Cerebellar cortex (tissue), 1 donor: ENCODE measurements at places on chromosomes 12 and 14.

DNA sequence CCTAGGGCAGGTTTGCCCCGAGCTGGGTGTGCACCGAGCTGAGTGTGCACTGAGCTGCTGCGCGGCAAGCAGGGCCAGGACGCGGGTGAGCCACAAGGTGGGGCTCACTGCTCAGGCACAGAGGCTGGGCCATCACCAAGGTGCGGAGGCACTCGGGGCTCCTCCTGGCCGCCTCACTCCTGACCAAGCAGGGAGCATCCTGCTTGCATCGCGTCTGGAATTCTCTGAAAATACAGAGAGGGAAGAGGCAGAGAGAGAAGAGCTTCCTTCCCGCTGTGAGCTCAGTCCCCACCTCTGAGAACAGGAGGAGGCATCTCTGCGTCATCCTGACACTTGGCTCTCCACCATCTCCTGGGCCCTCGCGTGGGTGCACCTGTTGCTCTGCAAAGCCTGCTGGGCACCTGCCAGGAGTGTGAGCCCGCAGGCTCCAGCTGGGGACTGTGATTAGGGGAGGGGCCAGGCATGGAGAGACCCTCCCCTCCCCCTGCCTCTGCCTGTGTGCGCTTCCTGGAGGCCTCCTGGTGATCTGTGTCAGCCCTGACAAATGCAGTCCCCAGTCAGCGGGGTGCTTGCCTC lies 116.3 kb downstream of the GLT1D1 start:
- peak; percentile 66 for DNase-seq

- DNase-seq: no peak
Observed at GRCh38 chr12:96822641-96823040, 84.4 kb upstream of the NEDD1 start.

DNA sequence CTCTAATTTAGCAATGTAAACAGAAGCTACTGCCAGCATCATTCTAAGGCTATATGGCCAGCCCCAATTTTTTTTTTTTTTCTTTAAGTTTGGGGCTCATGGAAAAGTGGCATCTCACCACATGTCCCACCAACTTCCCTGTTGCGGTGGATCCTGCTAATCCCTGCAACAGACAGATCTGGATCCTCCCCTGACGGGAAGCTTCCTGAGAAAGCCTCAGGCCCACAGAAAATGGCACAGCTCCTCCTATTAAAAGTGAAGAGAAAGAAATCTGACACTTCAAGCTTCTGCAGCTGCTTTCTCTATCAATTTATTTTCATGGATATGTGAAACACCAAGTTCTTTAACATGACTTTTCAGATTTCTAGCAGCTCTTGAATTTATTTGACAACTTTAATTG lies 433.8 kb upstream of the DCN start:
- no peak for DNase-seq

DNA sequence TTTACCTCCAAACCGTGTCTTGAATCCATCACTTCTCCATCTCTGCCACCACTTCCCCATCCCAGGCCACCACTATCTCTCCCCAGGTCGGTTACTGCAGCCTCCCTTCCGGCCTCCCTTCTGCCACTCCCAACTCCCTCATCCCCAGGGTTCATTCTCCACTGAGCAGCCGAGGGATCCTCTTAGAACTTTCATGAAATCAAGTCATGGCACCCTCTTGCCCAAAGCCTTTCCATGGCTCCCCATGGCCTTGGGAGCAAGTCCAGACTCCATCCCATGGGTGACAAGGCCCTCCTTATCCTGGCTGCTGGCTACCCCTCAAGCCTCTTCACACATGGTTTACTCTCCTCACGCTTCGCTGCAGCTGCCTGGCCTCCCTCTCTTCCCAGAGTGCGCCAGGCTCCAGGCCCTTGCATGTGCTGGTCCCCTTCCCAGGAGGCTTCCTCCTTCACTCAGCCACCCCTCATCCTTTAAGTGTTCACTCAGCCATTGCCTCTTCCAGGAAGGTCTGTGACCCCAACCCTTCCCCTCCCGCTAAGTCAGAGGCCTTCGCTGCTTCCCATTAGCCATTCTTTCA lies 17.9 kb upstream of the SH2B3 start:
- DNase-seq: no peak

DNA sequence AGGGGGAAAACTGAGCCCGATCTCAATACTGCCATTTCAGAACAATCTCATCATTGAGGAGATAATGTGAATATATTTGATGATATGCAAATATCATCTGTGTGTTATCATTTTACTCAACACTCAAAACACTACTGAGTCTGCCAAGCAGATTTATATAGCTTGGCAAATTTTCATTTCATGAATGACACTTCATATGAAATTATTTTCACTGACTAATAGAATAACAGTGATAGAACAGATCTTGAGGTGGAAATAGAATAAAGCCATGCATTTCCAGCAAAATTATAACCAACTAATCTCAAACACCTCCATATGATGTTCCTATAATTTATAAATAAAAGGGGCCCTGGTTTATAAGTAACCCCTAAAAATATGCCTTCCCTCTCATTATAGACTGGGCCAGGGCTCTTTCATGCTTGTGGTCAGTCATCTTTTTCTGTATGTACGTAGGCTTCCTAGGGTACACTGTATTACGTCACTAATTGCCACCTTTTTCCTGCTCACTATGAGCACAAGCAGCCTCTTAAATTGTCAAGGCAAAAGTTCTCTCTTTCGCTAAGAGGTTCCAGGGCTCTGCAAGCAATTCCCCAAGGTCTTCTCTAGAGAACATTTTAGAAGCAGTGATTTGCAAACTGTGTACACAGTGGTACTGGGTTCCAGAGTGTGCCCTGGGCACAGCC lies 197.1 kb upstream of the FOXN3 start:
- no peak for DNase-seq
